ENCODE measurements at places on chromosomes 5 and 9.

GRCh38 chr9:31912636-31913035 lies 471.8 kb upstream of the ACO1 start:
- no peak for DNase-seq

- no peak for DNase-seq
These were observed 15.2 kb downstream of the FBXL7 start for GRCh38 chr5:15515229-15515628.

GRCh38 chr5:145408048-145408341 lies 427.1 kb downstream of the PRELID2 start:
- no peak for DNase-seq

- peak; percentile 71 for DNase-seq
These were observed 95.1 kb upstream of the CCNG1 start for GRCh38 chr5:163342306-163342705.

- peak; percentile 89 for DNase-seq
These were observed 4.9 kb upstream of the TRAF1 start for GRCh38 chr9:120931231-120932085.

GRCh38 chr5:172055421-172055820 lies 49.0 kb upstream of the FBXW11 start:
- no peak for DNase-seq

DNA sequence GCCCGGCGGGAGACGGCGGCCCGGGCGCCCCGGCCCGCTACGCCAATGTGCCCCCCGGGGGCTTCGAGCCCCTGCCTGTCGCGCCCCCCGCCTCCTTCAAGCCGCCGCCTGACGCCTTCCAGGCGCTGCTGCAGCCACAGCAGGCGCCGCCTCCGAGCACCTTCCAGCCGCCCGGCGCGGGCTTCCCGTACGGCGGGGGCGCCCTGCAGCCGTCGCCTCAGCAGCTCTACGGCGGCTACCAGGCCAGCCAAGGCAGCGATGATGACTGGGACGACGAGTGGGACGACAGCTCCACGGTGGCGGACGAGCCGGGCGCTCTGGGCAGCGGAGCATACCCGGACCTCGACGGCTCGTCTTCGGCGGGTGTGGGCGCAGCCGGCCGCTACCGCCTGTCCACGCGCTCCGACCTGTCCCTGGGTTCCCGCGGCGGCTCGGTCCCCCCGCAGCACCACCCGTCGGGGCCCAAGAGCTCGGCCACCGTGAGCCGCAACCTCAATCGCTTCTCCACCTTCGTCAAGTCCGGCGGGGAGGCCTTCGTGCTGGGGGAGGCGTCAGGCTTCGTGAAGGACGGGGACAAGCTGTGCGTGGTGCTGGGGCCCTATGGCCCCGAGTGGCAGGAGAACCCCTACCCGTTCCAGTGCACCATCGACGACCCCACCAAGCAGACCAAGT lies 723 bp downstream of the SNX18 start:
- peak; percentile 78 for DNase-seq

GRCh38 chr5:43560128-43560527 lies 3.3 kb upstream of the PAIP1 start:
- no peak for DNase-seq

- no peak for DNase-seq
These were observed 89.6 kb downstream of the SPRY4 start for GRCh38 chr5:142235050-142235797.

DNA sequence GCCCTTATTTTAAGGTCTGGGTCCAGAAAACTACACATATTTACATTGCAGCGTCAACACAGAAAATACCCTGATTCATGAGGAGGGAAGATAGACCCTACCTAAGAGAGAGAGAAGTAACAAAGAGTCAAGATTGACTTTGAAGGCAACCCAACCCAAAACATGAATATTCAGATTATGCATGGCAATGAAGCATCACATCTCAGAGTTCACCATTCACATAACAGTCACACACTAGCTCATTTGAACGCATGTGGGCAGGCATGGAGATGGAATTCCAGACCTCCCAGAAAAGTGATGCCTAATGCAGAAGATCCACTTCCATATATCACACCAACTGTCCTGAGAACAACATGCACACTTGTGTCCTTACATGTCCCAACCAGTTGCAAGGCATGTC lies 190.1 kb upstream of the ITGA1 start:
- DNase-seq, result no peak

DNA sequence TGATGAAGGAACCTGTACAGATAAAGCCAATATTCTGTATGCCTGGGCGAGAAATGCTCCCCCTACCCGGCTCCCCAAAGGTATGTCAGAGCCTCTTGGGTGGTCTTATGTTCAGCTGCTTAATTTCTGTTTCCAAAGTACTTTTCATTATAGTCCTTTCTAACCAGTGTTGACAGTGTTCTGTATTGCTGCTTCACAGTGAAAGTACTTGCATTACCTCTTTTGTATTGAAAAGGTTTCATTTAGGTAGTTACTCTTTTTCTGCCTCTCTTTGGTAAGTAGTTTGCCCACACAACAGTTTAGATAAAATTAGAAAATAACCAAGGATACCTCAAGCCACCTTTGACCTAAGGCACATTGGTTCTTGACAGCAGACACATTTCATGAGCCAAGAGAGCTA lies 169.9 kb downstream of the PAM start:
- DNase-seq, result no peak

DNA sequence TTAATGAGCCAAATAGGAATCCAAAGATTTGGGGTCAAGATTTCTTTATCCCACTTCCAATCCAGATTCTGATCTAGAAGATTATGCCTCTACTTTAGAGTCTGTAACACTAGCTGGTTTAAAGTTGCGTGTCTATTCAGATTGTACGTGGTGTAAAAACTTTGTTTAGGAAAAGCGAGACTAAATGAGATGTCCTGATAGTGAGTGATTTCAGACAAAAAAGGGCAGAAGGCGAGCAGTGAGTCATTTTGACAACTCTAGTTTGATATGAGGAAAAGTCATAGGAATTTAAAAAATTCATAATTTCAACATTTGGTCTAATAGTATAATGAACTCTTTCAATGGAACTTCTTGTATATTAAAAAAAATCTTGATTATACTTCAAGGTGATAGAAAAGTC lies 119.6 kb upstream of the KLF9 start:
- DNase-seq, result no peak

DNA sequence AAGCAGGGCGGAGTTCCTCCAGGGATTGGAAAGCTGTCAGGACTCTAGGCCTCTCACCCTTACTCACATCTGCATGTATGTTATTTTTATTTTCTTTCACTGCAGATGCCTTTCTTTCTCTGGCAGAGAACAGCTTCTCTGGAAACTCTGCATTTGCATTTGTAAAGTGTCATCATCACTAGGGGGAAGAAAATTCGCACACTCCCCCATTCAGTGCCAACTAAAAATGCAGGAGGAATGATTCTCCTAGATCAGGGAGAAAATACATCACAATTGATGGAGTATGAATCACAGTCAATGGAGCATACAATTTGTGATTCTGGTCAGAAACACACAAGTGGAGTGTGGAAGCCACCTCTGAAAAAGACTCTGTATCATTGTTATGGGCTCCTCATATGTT lies 351.4 kb upstream of the FTMT start:
- no peak for DNase-seq

DNA sequence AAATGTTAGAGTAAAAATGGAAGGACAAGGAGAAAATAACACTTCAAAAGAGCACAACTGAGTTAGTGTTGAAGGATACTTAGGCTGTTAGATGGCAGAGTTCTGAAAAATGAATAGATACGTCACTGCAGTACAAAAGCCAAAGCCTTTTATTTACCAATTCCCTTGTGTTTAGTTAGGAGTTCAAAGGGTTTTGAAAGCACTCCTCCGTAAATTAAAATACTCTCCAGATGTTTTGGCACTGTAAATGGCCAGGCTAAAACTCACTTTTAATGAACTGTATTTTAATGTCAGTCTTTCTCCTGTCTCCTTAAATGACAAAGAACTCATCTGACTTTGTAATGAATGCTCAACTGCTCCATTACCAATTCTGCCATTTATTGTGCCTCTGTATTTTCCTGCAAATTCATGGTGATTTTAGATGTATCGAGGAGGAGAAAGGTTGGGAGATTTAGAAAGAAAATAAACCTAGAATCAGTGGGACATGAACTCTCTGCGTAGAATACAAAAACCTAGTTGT lies 1727.2 kb downstream of the MAT2B start:
- no peak for DNase-seq

DNA sequence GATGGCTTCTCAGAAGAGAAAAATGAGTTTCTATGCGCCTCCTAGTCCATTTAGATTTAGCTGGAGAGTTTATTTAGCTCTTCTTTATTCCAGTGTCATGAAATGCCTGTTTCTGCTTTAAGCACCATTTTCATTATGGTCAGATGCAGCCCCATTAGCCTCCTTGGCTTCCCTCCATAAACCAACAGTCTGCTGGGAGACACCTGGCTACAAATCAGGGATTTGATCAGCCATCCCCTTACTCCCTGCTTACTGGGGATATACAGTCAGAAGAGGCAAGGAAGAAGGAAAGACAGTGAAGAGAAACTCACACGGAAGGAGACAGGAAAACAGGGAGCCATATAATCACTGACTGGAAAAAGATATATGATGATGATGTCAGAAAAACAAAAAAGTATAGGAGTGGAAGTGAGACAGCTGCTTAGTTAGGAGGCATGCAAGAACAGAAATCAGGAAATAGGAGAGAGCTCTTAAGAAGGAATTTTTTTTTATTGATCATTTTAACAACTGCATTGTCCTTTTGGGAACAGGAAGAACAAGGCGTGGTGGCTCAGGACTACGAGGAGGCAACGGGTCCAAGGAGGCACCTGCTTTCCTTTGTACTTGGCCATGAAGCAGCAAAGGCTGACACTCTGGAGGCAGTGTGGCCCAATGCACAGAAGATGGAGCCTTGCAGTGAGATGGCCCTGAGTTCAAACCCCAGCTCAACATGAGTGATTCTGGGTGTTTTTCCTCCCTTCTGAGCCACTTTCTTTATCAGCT lies 56.1 kb downstream of the MED27 start:
- no peak for DNase-seq

DNA sequence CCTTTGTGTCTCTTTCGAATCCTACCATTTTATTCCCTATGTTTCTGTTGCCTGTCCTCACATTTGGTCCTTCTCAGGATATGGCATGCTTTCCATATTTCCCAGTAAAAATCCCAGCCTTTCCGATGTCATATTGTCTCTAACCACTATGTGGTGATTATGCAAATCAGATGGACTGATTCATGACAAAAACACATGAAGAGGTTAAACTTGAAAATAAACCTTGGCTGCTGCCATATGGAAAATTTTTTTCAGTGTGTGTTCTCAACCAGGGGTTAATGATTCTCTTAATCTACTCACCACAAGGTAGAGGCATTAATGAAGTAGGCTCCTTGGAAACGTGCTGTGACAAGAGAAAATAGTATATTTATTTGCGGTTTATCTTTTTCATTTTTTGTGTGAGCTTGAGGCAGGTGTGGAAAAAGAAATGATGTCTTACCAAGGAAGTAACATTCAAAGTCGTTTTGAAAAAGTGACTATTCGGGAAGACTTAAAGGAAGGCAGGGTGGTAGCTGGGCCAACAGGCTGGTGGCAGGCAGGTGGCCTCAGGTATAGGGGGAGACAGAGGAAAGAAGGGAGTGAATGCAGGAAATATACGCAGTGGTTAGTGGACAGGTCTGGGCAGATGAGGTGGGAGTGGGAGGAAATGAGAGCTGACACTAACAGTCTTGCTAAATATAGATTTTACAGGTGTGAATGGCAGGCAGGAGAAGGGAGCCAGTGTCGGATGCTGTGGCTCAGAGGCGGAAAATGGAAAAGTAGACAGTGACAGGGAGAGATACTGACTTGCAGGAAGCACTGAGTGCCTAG lies 46.2 kb downstream of the DMRT2 start:
- no peak for DNase-seq

- no peak for DNase-seq
These were observed 84.1 kb upstream of the MEGF10 start for GRCh38 chr5:127206320-127207113.

- no peak for DNase-seq
These were observed 248.5 kb upstream of the PANK3 start for GRCh38 chr5:168827636-168828035.

- no peak for DNase-seq
These were observed 2.8 kb upstream of the DNAJA1 start for GRCh38 chr9:33022303-33022702.

DNA sequence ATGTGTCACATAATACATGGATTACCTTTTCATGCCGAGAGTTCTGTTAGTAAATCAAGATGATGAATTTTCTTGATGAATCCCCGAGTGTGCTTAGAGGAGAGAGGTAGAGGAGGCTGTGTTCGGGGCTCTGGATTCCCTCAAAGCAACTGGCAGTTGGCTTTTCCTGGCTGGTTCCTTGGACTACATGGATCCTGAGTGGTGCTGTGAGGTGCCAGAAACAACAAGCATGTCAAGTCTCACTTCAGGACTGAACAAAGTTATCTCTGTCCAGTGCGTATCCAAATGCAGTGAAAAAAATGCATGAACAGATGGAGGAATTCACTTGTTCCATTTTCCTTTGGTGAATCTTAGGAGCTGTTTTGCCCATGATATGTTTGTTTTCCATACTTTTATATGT lies 231.7 kb downstream of the FBXL7 start:
- no peak for DNase-seq

GRCh38 chr5:169606279-169606678 lies 22.7 kb downstream of the SPDL1 start:
- no peak for DNase-seq

- no peak for DNase-seq
These were observed 576.3 kb downstream of the PDE4D start for GRCh38 chr5:59317023-59317773.

DNA sequence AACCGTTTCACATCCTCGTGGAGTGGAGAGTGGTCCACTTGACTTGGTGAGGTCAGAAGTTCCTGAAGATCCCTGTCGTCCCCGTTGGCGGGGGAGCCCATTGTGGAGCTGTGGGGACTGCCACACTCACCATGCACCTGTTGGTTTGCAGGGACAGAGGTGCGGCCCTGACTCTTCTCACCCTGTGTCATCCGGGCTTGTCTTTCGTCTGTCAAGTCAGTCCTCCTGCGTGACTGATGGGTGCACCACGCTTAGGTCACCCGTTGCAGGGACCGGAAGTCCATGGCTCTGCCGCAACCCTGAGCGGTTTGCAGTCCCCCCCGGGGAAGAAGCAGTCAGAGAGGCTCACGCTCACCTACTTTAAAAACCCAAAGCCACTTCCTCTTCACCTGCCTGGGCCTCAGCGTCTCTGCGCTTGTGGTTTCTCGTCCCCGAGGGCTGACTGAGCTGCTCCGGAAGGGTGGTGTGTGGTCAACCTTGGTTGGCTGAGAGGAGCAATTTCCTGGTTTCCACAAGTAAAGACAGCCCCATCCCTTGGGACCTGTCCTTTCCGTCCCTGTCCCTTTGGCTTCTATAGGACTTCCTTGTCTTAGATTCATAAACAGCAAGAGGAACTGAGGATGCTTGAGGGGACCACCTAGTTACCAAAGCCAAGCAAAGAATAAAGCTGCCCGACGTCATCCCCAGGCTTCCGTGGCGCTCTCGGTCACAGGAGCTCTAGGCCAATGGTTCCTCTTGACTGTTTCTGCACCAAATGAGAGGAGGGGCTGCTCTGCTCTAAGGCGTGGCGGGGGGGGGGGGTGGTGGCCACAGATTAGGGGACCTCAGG lies 53.2 kb downstream of the USP20 start:
- DNase-seq, result peak; percentile 75

Measured in inflammatory macrophage (primary cell).